ENCODE measurements at places on chromosomes 6 and 20. TPM values are rescaled to one million over a fixed set of nuclear protein-coding genes. Genes with fewer than 3 reads are reported as not detected.

The TNFRSF6B gene
- 5.3 TPM for total RNA-seq

The PPP1R3G gene
- total RNA-seq, result 0.41 TPM

The ZNF76 gene
- total RNA-seq, result 39.4 TPM

The TTK gene
- 1.7 TPM for total RNA-seq

The LINC00237 gene
- not detected for total RNA-seq

Measured in lower lobe of right lung (tissue), 2 donors.